ENCODE measurements at places on chromosomes 1 and 21.

DNA sequence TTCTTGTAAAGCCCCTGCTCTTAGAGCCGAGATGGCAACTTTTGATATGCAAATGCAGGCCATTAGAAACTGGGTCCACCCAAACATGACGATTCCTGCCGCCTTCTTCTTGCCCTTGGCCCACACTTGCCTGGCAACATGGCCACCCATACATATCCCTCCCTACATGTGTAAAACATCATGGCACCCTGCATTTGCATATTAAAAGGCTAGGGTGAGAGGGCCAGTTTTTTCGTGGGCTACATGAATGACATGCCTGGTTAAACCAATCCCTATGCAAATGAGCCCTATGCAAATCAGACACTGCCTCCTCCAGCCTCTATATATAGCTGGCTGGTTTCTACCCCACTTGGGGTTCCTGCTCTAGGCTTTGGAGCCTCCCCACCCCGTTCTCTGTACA, 18.8 kb downstream of the PLA2G2A start:
- DNase-seq, result no peak

GRCh38 chr1:228405200-228405978, 1.2 kb downstream of the TRIM11 start:
- no peak for DNase-seq

DNA sequence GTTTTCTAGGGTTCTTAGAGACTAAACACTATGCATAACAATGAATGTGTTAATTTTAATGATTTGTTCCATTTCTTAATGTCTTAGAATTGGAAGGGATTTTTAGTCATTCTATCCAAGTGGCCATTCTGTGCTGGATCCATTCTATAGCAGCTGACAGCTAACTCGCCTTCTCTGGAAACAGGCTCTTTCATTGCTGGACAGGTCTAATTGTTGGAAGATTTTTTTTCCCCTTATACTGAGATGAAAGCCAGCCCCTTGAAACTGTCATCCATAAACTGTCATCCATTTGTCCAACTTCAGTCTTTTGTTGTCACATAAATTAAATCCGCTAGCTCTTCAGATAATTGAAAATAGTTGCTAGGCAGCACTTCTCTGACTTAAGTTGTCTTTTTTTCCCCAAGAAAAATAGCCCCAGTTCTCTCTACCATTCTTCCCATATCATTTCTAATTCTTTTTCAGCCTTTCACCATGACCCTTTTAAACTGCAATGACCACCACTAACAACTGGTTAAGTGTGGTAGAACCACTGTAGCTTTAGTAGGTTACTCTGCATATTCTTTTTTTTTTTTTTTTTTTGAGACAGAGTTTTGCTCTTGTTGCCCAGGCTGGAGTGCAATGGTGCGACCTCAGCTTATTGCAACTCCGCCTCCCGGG, 19.7 kb downstream of the AK4 start:
- no peak for DNase-seq

- DNase-seq, result peak; percentile 48
Measured at GRCh38 chr1:15323351-15323988, 76.4 kb downstream of the FHAD1 start.

DNA sequence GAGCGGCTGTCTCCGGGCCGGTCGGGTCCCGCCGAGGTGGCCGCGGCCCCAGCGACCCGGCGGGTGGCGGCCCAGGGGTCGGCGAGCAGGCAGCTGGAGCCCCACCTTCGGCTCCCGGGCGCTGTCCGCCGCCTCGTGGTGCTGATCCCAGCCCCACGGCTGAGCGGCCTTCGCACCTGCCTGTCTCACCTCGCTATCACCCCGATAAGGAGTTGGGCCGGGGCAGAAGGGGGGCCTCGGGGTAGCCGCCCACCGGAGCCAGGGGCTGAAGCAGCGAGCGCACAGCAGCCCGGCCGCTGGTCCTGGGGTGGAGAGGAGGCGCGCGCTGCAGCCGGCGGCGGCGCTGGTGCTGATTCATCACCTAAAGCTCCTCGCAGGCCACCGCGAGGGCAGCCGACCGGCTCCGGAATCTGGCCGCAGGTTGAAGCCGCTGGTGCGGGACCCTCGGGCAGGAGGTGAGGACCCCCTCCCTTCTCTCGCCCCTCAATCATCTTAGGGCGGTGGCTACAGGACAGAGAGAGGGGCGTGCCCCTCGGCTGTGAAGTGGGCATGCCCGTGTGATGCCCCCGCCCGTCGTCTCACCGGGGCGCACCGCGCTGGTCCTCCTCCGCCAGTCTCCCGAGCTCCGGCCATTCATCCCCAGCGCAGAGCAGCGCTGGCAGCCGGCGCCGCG, 575 bp downstream of the TRIM67 start:
- peak; percentile 26 for DNase-seq

DNA sequence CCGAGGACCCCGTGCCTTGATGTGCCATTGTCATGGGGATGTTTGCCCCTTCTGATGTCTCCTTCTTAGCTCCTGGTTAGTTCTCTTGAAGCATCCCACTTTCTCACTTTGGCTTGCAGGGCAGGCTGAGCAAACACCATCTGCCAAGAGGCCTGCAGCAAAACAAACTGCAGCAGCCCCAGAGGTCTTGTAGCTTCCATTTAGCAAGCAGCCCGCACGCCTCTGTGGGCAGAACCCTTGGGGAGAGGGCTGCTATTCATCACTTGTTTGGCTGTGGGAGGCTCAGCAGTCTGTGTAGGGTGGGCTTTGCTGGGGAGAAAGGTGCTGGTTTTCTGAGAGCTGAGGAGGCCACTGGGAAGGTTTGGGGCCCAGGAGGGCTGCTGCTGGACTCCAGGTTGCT, 56.7 kb downstream of the KCNC4 start:
- no peak for DNase-seq

Measured in stimulated activated CD4-positive, alpha-beta T cell treated with anti-CD3 and anti-CD28 coated beads, Interleukin-15, amount 100 ng/mL, for 1 hour (primary cell).